Inflammatory macrophage treated with lipopolysaccharide for 4 hours (primary cell): ENCODE measurements at places on chromosomes 12 and 14.
A peak's percentile ranks its signal among the peaks of the same experiment; 100 is the strongest.

GRCh38 chr12:15049461-15050153 is 76.8 kb downstream of the PDE6H start:
- DNase-seq: no peak

DNA sequence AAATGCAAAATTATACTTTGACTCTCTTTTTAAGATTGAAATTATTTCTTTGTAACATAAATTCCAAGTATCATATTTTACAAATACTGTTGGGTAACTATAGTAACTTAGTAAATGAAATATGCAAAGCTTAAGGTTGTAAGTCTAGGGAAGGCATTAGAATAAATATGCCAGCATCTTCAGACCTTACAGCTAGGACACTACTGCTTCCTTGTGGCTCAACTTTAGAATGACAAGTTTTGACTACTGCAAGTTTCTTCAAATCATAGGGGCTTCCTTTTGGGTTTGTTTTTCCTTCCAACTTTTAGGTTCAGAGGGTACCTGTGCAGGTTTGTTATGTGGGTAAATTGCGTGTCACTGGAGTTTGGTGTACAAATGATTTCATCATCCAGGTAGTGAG is 17.7 kb upstream of the ANP32D start:
- peak; percentile 44 for DNase-seq

GRCh38 chr14:99191395-99192027 is 80.5 kb downstream of the BCL11B start:
- DNase-seq: no peak

DNA sequence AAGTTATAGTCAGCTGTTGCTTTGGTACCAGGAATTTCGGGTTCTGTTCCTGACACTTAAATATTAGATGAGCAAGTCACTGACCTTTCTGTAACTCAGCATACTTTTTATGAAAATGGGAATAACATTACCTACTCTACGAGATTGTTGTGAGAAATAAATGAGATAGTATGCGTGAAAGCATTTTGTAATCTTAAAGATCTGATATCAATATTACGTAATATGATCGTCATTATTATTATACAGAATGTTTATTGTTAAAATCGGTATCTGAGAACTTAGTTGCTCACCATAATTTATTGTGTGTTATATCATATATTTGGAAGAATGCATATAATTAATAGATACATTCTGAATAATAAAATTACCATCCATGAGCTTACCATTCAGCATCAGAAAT is 6.1 kb upstream of the NECAP1 start:
- no peak for DNase-seq

GRCh38 chr12:128088926-128089325 is 178.0 kb upstream of the TMEM132C start:
- DNase-seq: no peak
